Hematopoietic multipotent progenitor cell (in vitro differentiated cells): ENCODE measurements at places on chromosomes 2 and 18.
A peak's percentile ranks its signal among the peaks of the same experiment; 100 is the strongest.

DNA sequence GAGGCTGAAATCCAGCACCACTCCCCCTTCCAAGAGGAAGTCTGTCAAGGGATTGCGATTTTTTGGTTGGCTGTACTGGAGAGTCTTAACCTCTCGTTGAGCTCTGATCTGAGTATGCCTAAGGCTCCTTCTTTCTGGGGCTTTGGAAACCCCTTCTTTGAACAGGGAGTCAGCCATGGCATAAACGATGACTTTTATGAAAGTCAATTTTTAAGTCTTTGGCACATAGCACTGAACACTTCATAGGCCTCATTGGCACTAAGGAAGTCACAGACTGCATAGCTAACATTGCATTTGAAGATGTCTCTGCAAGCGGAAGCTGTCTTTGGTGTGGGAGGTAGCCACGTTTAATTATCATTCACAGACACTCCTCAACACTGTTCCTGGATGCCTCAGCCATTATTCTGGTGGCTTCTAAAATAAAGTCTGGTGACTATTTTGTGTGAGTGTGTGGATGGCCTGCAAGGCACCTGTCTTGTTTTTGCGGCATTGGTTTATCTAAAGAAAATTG, 148.2 kb upstream of the NCK2 start:
- DNase-seq, result no peak

DNA sequence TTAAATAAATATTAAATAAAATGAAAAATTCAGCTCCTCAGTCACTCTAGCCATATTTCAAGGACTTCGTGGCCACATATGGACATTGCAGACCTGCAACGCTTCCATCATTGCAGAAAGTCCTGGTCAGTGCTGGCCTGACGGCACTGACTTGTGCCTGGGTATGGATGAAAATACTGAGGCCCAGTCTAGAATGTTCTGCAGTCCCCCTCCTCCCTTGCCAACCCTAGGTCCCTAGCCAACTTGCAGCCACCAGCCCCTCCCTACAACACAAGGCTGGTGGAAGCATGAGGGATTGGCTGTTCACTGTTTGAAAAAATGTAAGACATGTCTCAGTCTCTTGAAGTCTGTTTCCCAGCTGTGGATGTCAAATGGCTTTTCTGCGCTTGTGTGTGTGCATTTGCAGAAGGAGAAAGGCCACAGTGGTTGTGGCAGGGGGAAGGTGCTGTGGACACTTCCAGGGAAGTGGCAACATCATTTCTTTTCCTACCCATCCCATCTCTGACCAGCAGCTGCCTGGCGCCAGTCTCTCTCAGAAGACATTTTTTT, 9.9 kb downstream of the IGFBP5 start:
- no peak for DNase-seq

DNA sequence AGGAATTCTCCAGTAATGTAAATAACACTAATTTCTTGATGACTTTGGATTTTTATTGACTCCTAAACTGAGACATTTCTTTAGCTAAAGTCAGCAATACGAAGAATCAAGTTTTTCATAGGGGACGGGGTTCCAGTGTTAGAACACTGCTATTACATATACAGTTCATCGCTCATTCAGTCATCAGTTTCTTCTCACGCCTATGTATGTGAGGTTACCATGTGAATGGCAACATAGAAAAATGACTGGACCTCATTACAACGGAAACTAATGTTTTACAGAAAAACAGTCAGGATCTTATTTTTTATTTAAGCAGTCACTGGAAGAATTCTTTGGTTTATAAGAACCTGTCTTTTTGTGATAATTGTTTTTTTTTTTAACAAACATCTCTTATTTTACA, 56.4 kb downstream of the THADA start:
- DNase-seq, result no peak

DNA sequence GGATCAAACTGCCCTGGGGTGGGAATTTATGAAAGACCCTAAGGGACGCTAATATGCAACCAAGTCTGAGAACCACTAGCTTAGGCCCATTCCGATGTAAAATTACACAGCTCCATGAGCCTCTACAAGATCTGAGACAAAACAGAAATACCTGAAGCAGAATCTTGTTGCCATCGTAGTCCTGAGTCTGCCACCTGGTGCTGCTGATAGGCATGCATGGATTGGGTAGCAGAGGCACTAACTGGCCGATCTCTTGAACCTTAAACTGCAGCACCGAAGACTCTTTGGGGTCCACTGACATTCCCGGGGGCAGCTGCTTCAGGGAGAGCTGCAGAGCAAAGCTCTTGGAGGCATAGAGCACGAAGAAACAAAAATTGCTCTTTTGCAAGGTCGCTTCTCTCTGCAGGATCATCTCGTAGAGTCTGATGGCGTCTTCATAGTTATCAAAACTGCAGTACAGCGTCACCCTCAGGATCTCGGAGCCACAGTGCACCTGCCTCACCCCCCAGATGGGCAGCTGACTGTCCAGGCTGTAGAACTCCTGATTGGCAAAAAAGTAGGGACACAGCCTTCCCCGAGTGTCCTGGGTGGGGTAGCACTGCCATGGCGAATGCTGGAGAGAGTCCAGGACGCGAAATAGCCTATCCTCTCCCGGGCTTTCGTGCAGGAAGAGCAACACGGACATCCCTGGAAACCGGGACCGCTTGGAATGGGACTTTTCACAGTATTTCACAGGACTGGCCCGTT, 848 bp downstream of the FAM124B start:
- no peak for DNase-seq

- peak; percentile 24 for DNase-seq
Observed at GRCh38 chr18:75276818-75277609, 66.4 kb downstream of the TSHZ1 start.

GRCh38 chr2:66305718-66306117, 129.2 kb upstream of the MEIS1 start:
- no peak for DNase-seq

DNA sequence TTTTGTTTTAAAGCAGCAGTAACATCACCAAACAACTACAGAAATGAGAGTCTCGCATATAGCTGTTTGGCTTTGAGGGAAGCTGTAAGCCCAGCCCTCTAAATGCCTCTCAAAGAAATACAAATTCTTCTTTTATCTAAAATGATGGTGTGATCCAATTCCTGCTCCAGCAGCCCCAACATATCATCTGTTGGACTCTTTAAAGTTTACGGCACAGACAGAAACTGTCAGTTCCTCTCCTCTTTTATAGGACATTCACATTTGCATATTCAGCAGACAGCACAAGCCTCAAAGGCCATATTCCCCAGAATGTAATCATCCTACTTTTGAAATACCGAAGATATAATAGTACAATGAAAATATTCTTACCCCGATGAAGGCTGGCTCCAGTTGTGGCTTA, 216.9 kb upstream of the REV1 start:
- DNase-seq, result no peak

DNA sequence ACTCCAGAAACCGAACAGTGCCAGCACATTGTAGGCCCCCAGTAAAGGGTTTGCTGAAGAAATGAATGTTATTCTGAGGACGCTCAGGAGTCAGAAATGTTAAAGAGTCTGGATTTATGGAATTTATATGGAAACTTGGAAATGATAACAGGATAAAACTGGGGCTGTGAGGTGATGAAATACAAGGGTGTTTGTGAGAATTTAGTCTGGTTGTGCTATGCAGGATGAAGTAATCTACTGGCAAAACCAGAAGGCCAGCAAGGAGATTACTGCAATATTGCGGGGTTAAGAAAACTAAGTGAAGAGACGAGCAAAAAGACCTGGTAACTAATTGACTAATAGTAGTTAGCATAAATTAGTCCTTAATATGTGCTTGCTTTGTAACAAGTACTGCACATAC, 467.8 kb downstream of the ZEB2 start:
- no peak for DNase-seq
